ENCODE measurements at places on chromosomes 1 and 21.

- peak; percentile 58 for DNase-seq
Observed at GRCh38 chr1:152458384-152459185, 44.5 kb upstream of the CRNN start.

- DNase-seq: no peak
Observed at GRCh38 chr1:200960948-200961340, 62.6 kb downstream of the KIF21B start.

- no peak for DNase-seq
Observed at GRCh38 chr1:189027512-189027911, 1450.2 kb downstream of the BRINP3 start.

- DNase-seq: no peak
Observed at GRCh38 chr21:40689840-40690360, 157.1 kb downstream of the DSCAM start.

DNA sequence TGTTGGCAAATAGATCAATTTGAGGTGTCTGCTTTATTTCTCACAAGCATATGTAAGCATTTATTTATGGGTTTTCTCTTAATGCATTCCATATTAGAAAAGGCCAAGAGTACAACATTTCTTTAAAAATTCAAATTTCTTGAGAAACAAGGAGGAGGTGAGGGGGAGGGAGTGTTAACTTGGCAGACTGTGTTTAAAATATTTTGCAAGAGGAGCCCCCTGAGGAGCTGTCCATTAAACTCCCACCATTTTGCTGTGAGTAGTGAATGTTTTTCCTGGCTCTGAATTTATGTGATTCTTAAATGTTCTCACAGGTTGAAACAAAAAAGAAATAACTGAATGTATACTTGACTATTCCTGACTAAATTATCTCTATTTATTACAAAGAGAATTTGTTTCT lies 363.8 kb downstream of the PTPRC start:
- no peak for DNase-seq

All from effector CD8-positive, alpha-beta T cell (primary cell).